ENCODE measurements at places on chromosomes 6 and 20.

DNA sequence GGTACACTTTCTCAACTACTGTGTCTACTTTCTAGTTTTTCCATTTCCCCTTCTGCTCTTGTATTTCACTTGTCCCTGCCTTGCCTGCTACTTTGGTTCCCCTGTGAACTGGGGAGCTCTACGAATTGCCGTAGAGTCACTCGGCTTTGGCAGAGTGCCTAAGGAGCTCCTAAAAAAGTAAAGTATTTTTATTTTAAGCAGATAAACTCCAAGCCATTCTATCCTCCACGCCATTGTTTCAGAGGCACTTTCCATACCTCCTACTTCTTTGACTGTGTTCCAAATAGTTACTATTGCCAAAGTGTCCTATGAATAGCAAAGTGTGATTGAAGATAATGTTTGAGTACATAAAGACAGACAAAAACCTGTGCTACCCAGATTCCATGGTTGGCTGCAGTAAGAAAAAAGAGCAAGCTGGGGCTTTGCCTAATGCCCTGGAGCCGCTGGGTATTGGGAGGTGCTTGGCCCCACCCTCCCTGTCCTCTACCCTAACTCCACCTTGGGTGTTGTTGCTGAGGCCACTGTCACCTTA is 5.1 kb upstream of the MBOAT1 start:
- no peak for DNase-seq

DNA sequence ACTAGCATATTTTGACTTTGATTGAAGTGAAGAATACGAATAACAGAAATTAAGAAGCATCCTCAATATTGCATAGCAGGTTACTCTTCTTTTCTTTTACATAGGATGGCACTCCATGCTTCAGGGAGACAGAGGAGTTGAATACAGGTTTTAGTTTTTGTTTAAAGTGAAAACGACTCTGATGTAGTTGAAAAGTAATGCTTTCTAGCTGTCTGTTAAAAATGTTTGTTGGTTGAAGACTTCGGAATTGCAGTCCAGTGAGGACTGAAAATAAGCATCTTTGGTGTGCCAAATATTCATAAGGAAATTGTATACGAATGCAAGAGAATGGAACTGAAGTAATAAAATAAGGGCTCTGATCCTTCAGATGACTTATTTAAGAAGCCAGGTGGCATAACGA is 618 bp upstream of the SLC16A10 start:
- no peak for DNase-seq

- no peak for DNase-seq
Observed at GRCh38 chr20:62051546-62052255, 14.0 kb downstream of the TAF4 start.

GRCh38 chr6:135072753-135073152 is 18.1 kb upstream of the HBS1L start:
- DNase-seq, result no peak

- DNase-seq, result no peak
Observed at GRCh38 chr20:43767686-43768474, 41.1 kb upstream of the GTSF1L start.

- no peak for DNase-seq
Observed at GRCh38 chr6:17165383-17165782, 63.5 kb downstream of the STMND1 start.

- DNase-seq, result no peak
Observed at GRCh38 chr6:13099771-13100170, 228.6 kb downstream of the TBC1D7 start.

GRCh38 chr6:137641474-137642077 is 147.4 kb upstream of the OLIG3 start:
- DNase-seq, result peak; percentile 44

- no peak for DNase-seq
Observed at GRCh38 chr6:4304927-4305455, 169.6 kb upstream of the ECI2 start.

DNA sequence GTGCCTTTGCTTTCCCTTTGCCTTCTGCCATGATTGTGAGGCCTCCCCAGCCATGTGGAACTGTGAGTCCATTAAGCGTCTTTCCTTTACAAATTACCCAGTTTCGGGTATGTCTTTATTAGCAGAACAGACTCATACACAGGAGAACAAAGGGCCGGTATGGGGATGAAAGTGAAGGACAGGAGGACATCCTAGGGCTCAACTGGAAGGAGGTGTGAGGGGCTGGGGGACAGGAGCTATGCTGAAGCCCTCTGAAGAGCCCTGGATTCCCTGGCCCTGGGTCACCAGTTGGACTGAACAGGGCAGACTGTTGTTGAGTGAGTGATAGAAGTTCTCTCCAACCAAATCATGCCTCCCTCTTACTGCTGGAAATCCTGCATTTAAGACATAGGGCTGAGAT is 105.8 kb downstream of the SCML4 start:
- no peak for DNase-seq

GRCh38 chr6:12230523-12230922 is 59.6 kb upstream of the EDN1 start:
- no peak for DNase-seq

DNA sequence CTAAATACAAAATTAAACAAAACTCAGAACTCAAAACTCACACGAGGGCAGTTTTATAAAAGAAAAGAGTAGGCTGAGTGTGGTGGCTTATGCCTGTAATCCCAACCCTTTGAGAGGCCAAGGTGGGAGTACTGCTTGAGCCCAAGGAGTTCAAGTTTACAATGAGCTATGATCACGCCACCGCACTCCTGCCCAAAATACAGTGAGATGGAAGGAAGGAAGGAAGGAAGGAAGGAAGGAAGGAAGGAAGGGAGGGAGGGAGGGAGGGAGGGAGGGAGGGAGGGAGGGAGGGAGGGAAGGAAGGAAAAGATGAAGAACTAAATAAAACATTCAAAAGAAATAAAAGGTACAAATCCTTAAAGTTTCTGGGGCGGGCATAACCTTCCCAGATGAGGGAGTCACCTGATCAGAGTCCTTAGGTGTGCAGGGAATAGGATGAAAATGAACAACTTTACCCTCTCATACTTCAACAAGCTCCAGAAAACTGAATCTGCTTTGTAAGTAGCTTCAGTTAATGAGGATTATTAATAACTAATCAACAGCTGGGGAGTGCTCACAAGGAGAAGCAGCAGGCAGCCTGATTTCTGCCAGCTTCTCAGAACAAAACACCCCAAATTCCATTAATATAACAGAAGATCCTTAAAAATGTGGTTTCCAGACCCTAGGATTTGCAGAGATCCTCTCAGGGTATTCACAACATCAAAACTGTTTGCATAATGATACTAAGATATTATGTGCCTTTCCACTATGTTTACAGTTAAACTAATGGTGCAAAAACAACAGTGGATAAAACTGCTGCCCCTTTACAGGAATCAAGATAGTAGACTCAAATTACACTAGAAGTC is 21.8 kb downstream of the LMBRD1 start:
- no peak for DNase-seq

DNA sequence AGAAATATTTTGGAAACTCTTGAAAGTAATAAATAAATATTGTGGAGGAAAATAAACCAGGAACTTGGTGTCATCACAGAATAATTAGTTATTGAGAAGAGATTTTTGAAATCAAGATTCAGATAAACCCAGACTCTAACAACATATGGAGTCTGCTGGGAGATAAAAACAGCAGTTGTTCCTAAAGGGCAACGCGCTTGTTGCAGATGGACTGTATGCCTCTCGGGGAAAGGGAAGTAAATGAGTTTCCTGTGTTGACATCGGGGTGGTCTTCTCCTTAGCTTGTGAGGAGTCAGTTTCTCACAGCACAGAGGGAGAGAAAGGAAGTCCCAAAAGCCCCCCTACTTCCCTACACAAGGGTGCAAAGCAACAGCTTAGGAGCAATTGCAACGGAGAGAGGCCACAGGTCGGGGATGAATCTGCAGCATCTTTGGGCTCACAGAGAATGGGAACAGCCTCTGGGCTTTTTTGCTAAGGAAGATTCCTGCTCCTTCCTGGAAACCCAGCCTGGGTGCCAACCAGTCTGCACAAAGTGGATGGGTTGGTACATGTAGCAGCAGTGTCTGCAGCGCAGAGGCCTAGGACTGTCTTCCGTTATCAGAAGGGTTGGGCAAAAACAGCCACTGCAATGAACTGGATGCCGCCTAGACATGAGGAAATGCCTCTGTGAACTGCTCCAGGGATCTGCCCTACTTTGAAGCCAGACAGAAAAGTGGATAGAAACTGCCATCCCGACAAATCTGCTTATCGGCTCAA is 603.0 kb upstream of the NRSN1 start:
- DNase-seq, result no peak

DNA sequence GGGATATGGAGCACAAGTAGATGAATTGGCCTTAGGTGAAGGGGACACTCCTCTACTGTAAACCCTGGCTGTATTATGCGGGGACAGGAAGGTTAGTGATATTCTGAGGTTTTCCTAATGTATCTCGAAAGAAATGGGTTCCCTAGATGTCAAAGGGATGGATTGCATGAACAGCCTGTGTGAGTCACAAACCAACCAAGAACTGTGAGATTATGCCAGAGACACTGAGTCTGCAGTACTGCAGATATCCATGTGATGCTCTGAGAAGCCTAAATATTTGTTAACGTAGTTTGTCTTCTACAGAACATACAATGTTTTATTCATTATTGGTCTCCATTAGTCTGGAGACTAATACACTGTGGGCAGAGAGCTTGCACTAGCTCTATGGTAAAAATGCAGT is 182.2 kb downstream of the AKAP7 start:
- no peak for DNase-seq

DNA sequence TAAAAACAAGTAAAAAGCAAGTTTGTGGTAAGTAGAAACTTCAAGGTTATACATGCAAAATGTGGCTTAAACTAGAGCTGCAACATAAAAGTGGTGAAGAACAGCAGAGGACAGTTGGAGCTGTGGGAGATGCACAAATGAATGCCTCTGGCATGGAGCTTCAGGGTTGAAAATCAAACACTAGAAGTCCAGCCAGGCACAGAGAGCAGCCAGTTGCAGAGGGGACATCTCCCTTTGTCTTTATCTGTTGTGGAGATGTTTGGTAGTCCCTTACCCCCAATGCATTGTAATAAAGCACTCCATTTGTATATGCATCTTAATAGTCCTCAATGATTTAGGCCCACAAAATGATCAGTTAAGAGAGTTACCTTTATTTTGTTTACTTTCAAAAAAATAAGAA is 73.1 kb upstream of the C20orf144 start:
- no peak for DNase-seq

DNA sequence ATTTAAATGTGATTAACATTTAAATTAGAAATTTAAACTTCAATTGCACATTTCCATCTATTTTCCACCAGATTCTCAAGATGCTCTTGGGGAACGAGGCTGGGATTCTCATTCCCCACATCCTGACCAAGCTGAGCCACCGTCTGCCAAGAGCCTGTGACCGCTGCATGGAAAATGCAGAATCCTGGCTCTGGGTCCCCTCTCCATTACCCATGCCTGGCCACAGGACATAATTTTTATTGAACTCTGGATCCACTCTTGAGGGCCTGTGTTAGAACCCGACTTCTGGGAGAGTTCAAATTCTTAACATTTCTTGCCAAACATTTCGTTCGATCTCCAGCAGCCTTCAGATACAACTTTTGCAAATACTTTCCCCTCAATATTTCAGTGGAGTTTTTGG is 201.6 kb upstream of the SNX9 start:
- DNase-seq, result no peak

DNA sequence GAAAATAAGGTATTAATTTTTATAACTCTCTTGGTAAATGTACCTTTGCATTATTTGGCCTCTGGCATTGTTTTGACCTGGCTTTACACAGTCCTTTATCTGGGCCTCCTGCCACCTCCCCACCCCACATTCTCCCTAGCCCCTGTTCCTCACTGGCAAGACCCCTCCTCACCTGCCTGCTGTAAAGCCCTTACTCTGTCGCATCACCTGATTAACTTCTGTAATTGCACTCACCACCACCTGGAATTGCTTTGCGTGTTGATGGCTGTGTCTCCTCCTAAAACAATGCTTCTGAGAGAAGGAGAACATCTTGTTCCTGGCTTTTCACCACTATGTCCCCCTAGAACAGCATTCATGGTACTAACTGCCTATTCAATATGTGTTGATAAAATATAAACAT is 24.8 kb downstream of the SNX9 start:
- no peak for DNase-seq

DNA sequence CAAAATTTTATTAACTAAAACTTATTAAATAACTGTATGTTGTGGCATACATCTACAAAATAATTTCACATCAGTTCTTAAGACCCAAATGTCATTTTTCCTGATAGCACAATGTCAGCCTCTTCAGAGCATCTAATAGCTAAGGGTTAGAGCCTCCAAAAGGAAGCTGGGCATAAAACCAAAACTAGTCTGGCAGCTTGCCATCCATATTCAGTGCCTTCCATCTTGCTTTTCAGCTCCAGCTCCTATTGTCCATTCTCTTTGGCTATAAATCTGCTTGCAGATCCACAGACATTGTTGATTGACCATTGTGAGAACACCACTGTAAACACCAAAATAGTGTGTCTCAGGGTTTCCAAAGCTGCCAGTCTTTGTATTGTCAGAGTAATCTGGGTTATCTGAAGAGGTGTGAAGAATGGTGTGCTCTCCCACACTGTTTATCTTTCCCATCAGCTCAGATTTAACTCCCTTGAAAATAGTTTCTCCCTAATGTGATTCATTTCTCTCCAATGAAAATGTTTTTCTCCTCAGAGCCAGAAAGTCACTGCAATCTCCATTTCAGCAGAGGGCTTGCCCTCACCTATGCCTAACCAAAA is 154.8 kb upstream of the KCNQ5 start:
- no peak for DNase-seq

- no peak for DNase-seq
Observed at GRCh38 chr20:23410916-23411695, 10.2 kb downstream of the NAPB start.

GRCh38 chr6:87675004-87675681 is 26.9 kb downstream of the AKIRIN2 start:
- DNase-seq, result no peak

- DNase-seq, result no peak
Observed at GRCh38 chr6:133291671-133292070, 50.5 kb downstream of the EYA4 start.

DNA sequence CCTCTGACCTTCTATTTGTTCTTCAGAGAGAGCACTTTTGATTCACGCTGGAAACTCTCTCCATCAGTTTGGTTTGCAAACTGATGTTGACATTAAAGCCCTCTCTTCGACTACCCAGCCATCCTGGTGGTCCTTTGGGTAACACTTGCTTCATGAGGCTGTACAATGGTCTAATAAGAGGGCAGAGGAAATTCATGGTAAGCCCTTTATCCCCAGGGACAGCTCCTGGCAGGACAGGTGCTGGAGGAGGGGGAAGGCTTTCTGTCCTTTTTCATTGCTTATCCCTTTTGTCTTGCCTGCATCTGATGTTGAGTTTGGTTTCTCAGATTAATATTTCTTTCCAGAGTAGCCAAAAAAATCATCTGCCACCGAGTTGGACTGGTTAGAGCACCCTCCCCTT is 52.1 kb upstream of the CD93 start:
- DNase-seq, result no peak

GRCh38 chr20:57772349-57772964 is 62.6 kb upstream of the PMEPA1 start:
- DNase-seq, result no peak

DNA sequence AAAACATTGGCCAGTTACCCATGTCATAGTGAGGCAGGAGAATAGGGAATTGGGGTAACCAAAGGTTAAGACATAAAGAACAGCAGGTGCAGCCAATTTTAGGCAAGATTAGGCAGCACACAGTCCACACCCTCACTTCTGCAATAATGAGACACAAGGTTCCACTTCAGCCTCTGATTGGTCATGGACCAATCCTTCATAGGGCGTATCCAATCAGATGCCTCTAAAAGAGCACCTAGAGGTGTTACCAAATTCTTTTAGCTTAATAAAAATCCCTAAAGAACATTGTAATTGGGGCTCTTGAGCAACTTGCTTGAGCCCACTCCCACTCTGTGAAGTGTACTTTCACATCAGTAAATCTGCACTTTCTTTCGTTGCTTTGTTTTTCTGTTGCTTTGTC is 302.4 kb downstream of the PREX1 start:
- DNase-seq, result no peak
